ENCODE measurements at places on chromosomes 3 and 15.

GRCh38 chr3:164233951-164234350 lies 844.3 kb downstream of the SI start:
- no peak for DNase-seq
- H3K4me3 ChIP-seq, result no peak overlapping the region
- no peaks in the 10 kb centered on the region for H3K4me1 ChIP-seq
- H3K27me3 ChIP-seq, result no peaks in the 10 kb centered on the region
- no peaks in the 10 kb centered on the region for H3K36me3 ChIP-seq

DNA sequence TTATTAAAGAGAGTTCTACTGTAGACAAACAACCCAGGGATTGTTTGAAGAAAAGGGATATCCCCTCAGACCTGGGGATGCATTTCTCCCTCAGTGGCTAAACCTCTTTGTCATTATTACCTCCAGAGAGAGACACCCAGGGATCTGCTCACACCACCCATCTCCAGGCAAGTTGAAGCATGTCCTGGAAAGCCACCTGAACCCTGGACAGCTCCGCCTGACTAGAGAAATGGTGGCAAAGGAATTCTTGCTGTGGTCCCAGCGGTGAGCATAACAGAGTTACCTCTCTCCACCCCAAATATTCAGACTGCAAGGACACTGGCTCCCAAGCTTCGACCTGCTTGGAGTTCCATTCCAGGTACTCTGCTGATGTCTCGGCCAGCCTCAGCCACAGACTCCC lies 320.2 kb downstream of the RORA start:
- no peak overlapping the region for H3K27ac ChIP-seq
- peaks cover 22% of the 10 kb centered on the region for H3K4me1 ChIP-seq
- H3K27me3 ChIP-seq, result peaks cover 20% of the 10 kb centered on the region
- no peak for DNase-seq

DNA sequence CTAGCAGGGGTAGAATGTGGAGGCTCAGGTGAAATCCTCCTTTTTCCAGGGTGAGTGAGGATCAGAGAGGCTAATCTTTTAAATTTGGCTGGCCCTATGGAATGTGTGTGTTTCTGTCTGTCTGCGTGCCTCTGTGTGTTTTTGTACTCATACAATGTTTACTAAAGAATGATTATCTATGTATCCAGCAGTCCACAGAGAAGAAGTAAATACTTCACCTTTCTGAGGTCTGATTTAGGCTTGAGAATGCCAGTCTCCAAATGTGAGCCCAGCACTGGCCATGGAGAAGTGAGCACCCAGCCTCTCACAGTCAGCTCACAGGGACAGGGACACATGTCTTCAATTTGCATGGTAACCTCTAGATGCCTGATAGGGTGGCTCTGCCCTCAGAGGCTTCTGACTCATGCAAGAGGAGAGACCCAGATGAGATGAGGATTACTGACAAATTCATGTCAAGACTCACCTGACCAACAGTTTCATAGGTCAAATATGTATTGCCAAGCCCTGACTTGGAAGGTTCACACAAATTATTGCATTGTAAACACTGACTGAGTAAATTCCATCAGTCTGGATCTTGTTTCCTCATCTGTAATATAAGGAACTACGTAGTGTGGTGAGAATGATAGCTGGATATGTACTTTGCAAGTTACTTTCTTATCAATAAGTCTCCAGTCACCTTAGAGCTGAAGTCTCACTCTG lies 31.0 kb downstream of the ENTPD3 start:
- H3K27ac ChIP-seq, result no peak overlapping the region
- no peaks in the 10 kb centered on the region for H3K36me3 ChIP-seq
- peaks cover 4% of the 10 kb centered on the region for H3K4me1 ChIP-seq
- H3K27me3 ChIP-seq, result peaks cover 13% of the 10 kb centered on the region

DNA sequence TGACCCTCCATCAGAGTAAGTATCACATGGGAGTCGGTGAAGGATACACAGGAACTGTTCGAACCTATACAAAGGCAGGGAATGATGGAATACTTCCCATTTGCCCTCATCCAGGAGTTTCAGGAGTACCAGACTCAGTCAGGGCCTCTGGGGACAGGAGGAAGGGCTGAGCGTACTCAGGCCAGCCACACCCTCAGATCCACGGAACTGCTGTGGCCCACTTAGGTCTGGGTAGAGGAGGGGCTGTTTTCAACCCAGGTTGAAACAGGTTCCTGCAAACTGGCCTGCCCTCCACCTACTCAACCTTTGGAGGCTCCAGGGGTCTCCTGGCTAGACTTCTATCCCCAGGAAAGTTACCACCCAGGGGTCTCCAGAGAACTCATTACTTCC lies 6.7 kb upstream of the IGDCC3 start:
- peak overlapping the region; percentile 73 for H3K4me3 ChIP-seq
- no peak overlapping the region for H3K27ac ChIP-seq
- no peaks in the 10 kb centered on the region for H3K36me3 ChIP-seq
- peaks cover 33% of the 10 kb centered on the region for H3K27me3 ChIP-seq
- peaks cover 13% of the 10 kb centered on the region for H3K4me1 ChIP-seq

DNA sequence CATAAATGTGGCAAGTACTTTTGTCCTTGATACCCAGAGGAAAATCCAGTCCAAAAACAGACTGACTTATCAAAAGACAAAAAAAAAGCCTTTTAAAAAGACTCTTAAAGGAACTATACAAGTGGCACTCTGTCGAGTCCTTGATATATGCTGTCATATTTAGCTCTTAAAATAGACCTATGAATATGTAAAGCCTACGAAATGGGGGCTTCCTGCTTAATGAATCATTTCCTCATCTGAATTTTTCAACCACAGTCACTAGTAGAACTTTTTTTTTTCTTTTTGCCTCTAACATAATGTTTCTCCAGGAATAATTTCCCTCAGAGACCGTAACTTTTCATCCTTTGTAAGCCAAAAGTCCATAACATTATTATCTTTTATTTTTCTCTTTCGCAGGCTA lies 95.8 kb downstream of the P3H2 start:
- DNase-seq, result no peak
- no peak overlapping the region for H3K27ac ChIP-seq
- H3K27me3 ChIP-seq, result peaks cover 5% of the 10 kb centered on the region
- H3K4me1 ChIP-seq, result no peaks in the 10 kb centered on the region
